NCI-H2227 treated with DMSO at 0.1 percent for 48 hours (cell line): ENCODE measurements at places on chromosomes 5 and 9.
A peak's percentile ranks its signal among the peaks of the same experiment; 100 is the strongest.

DNA sequence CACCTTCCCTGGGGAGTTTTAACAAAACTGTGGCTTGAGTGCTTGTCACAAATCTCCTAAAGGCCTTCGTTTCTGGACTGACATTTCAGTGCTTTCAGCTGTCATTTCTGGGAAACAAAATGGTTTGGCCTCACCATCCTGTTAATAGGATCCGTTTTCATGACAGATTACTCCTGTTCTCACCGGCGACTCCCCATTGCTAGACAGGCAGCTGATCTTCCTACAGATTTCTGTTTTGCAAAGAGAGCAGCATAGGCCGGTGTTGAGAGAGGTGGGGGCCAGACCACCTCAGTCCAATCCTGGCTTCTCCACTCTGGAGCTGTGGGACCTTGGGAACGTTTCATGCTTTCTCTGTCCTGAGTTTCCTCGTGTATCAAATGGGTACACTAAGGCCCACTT is 75.5 kb upstream of the OTULINL start:
- no peak for DNase-seq

GRCh38 chr9:35258660-35259474 is 97.1 kb downstream of the UNC13B start:
- peak; percentile 67 for DNase-seq

DNA sequence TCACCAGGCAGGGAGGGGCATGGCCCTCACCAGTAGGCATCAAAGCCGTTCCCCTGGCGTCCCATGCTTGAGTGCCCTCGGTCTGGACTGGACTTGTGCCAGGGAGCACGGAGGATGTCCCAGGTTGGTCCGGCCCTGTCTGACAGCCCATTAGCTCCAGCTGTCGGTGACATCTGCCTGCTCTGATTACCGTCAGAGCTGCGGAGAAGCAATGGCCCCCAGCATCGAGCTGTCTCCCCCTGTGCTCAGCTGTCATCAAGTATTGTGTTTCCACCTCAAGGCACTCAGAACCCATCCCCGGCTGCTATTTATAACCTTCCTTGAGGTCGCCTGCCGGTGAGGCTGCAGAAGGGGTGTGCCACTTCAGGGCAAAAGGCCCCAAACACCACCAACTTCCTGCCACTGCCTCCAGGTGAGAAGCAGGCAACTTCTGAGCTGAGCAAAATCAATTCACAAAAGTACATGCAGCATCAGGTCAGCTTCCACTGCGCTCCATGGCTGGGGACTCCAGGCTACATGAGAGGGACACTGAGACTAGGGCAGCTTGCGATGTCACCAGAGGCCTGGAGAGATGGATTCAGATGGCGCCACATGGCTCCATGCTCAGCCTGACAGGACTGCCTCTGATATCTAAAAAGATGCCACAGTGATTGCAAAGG is 142.7 kb downstream of the C5orf15 start:
- peak; percentile 5 for DNase-seq

GRCh38 chr5:154701181-154701580 is 54.0 kb upstream of the LARP1 start:
- no peak for DNase-seq

DNA sequence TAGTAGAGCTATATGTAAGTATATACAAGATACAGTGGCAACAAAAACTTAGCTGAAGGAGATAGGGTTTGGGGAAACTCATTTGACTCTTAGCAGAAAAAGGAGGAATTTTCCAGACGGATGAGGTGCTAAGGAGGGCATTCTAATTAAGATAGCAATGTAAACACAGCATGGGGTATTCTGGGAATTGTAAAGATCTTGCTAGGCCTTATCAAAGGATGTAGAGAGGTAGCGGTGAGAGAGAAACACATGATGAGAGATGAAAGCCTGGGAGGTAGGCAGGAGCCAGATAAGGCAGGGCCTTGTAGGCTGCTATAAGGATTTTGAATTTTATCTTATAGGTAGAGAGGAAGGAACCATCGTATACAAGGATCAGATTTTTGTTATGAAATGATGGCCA is 106.6 kb upstream of the KCNN2 start:
- no peak for DNase-seq

GRCh38 chr5:104327801-104328200 is 765.2 kb upstream of the NUDT12 start:
- no peak for DNase-seq

DNA sequence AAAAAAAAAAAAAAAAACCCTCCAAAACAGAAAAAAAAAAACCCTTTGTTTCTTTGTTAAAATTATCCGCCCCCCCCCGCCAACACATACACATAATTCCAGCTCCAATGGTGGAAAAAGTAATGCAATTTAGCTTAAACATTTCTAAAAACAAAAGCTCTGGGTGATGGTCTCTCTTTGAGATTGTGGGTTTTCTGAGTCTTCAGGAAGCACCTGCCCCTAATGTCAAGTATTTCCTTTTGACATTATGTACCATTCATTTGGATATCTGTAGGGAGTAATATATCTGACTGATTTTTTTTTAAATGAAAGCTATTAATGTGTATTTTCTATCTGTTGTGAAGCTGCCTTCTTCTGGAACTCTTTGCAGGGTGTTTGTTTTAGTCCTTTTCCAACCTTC is 389.7 kb downstream of the TAF11L14 start:
- no peak for DNase-seq

GRCh38 chr9:134734270-134734669 is 92.7 kb downstream of the COL5A1 start:
- no peak for DNase-seq

- no peak for DNase-seq
Measured at GRCh38 chr9:101639785-101640665, 45.3 kb upstream of the PPP3R2 start.

DNA sequence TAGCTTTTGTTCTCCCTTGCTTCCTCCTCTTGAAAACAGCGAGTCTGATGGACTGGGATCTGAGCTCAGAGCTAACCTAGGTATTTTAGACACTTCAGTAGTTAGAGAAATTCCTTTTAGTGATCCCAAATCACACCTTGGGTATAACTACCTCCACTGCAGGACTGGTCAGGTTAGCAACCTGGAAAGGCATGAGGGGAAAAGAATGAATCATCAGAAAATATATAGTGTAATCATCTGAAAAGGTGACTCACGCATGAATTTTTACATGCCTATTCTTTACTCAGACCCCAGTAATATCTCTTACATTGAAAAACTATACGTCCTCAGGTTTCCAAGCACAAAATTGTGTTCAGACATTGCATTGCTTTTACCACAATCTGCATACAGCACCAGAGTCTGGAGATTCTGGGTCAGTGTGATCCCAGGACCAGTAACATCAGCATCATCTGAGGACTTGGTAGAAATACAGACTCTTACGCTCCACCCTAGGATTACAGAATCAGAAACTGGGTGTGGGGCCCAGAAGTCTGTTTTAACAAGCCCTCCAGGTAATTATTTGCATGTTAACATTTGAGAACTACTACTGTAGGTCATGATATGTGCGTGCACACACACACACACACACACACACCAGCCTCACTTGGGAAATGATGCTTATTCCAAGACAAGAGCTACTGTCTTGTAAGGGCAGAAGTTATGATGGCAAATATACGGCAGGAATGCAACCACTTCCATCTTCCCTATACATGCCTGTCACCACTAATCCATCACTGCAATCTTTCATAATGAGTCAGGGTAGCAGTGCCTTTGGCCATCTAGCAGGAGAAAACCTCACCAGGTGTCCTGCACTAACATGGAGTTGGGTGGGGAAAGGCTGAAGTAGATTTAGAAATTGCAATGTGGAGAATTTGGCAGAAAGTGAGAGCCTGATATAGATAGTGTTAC is 271.6 kb upstream of the MAP3K1 start:
- DNase-seq = no peak

DNA sequence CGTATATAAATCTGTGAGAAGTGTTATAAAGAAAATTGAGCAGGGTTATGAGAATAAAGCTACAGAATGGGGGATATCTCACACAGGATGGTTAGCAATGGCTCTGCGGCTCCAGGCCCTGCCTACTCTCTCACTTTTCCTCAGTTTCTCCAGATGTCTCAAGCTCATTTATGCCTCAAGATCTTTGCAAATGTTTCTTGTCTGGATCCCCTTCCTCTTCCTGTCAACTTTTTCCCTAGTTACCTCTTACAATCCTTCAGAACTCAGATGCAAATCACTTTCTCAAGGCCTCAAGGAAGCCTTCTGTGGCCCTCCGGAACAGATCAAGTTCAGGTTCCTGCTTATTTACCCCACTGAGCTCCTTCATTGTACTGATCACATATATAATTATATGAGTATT is 386.4 kb downstream of the RAB3C start:
- no peak for DNase-seq

DNA sequence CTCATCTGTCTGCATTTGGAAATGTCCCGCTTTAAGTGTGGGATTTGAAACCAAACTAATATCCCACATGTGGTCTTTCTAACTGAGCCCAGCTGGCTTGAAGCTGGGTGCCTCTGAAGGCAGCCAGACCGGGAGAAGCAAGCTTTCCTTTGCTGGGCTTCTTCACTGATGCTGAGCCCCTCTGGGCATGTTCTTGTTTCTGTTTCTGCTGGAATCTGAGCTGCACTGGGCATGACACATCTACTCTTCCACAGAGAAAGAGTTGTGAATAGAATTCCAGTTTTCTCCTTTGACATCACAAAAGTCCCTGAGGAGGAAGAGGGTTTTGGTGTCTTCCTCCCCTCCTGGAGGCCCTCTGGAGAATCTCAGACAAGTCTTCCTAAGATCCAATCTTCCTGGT is 179.5 kb downstream of the ATP10B start:
- DNase-seq = no peak

DNA sequence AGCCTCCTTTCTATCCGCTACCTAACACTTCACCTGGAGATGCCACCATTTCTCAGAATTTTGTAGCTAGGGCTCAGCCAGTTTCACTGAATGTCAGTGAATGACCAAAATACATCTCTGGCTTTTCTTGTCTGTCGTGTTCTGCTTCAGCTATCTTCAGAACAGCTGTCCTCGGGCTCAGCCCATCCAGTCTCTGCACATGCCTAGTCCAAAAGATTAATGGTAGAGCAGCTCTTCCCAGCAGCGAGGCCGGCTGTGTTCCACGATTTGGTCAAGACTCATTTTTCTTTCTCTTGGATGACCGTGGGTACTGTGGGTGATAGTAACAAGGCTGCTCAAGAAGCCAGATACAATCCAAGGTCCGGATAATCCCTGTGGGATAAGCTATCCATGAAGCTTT is 342.8 kb downstream of the GABRG2 start:
- DNase-seq = no peak

DNA sequence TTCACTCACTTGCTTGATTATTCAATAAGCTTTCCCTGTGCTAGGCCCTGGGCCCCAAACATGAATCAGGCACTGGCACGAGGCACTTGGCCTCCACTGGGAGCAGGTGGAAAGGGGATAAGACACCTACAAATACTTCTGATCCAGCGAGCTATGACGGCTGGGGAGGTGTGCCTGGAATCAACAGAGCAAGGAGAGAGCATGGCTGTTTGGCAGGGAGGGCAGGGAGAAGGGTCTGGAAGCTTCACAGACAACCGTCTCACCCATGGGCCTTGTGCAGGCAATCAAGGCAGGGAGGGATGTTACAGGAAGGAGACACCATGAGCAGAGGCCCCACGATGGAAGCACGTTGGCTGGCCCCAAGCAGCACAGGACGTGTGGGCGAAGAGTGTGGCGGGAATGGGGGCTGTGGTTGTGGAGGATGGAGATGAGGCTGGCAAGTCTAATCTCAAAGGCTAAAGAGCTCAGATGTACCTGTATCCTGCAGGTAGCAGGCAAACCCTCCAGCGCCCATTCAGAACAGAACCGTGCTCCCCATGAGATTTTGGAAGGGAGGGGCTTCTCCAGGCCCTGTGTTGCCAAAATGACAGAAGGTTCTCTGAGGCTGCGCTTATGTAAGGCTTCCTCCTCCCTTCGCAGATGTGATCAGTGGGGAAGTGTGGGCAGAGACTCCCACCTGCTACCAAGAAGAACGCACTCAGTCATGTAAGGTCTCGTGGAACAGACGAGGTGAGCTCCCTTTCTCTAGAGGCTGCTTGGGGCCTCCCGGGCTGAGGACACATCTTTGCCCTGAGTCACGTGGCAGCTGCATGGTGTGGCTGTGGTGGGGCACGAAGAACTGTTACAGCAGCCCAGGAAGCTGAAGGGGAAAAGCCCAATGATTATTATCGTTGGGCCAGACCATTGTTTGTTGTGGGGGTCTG is 189.7 kb downstream of the DAB2IP start:
- no peak for DNase-seq

DNA sequence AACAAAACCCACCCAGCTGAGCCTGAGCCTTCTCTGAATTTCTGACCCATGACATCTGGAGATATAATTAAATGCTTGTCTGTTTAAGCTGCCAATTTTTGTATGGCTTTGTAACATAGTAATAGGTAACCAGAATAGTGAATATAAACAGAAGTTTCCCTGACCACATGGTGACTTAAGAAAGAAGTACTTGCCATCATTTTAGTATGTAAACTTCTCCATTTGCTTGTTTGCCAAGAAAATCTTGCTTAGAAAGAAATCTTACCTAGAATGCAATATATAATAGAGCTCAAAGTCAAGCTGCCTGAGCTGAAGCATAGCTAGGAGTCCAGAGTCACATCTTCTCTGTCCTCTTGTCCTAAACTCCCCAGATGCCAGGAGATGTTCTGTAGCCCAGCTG is 117.0 kb downstream of the PCSK1 start:
- DNase-seq = no peak

DNA sequence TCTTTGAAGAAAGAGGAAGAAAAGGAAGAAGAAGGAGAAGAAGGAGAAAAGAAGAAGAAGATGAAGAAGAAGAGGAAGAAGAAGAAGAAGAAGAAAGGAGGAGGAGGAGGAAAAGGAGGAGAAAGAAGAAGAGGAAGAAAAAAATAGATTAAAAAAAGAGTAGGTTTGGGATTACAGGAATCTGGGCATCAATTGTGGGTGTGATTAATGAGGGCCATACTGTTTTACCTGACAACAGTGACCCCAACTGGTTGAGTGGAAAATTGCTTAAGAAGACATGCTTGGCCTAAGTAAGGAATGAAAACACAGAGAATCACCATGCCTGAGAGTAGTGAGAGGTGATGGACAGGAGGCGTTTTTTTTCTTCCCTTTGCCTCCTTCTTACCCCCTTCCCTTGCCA is 114.6 kb downstream of the FAM170A start:
- DNase-seq = no peak

DNA sequence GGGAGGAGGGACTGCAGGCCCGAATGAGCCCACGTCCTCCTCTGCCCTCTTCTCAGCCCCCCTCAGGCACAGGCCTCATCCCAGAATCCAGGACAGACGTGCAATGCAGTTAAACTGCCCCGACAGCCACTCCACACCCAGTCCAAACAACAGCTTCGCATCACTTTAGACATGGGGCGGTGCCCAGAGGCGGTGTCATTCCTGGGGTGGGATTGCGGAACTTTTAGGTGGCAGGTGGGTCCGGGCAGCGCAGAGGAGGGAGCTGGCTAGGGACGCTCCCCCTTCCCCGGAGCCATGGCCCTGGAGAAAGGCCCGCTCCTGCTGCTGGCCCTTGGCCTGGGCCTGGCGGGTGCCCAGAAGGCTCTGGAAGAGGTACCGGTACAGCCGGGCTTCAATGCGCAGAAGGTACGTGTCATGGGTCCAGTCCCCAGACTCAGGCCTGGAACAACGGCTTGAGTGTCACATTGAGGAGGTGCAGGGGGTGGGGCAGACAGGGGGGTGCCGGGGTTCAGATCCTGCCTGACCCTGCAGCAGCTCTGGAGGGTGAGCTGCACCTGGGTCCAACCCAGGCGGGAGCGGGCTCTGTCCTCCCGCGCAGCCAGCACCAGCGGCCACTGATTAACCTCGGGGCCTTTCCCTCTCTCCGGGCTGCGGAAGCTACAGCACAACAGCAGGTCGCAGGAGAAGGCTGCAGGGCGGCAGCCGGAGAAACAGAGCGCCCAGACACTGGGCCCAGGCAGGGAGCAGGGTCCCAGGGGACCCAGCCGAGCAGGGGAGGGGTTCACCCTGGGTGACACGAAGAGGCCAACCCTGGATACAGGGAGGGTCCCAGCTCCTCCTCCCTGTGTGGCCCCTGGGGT is 25.2 kb downstream of the GLT6D1 start:
- no peak for DNase-seq
